ENCODE measurements at places on chromosomes 4 and X. TPM values are rescaled to one million over a fixed set of nuclear protein-coding genes. Genes with fewer than 3 reads are reported as not detected.

DOK7 gene
- total RNA-seq, result not detected

DNA sequence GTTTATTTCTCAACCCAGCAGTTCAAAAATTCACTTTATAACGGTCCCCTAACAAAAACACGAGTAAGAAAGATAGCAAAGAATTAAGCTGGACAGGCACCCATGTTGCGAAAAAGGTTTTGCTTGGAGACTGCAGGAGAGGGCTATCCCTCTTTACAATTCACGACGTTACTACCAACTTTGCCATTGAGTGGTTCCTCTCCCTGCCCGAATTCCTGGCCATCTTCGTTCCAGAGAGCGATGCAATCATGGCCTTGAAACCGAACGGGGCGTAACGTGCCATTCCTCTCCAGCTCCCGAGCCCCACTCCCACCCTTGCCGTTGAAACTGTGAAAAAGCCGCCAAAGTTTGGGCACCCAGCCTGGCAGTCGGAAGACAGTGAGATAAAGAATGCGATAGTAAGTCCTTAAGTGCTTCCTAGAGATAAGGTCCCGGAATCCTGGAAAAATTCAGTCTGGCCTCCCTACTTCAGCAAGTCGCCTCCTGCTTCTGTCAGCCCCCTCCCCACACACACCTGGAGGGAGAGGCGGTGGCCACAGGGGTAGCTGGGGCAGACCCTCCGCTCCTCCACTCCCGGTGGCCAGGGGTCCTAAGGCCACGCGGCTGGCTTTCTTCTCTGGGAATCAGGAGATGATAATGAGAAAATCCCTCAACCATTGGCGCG lies 65.2 kb downstream of the FBXO8 start:
- DNase-seq, result peak; percentile 19

GRCh38 chr4:26192899-26193869 lies 127.6 kb upstream of the RBPJ start:
- DNase-seq, result peak; percentile 29

DNA sequence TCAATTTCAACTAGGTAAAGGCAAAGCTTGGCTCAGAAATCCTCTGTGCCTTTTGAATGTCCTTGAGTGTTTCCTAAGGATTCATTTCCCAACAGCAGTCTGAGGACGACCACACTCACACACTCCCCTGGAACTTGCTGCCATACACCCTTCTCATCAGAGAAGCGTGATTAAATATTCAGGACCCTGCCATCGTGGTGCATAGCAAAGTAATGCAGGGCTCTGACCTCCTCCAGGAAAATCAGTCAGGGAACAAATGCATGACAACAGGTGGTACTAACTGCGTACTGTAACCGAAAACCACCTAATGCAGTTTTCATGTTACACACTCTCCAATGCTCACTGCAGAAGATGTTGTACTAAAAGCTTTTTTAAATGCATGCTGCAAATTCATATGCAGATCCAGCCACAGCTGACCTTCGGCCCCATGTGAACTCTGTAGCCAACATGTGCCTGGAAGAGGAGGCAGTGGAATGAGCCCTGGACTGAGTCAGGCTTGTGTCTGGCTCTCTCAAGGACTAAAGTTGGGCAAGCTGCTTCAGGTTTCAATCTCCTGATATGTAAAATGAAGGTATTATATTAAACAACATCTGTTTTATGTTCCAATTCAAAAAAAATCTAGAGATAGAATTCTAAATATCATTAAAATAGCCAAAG lies 238.3 kb downstream of the KCNIP4 start:
- DNase-seq, result no peak

DNA sequence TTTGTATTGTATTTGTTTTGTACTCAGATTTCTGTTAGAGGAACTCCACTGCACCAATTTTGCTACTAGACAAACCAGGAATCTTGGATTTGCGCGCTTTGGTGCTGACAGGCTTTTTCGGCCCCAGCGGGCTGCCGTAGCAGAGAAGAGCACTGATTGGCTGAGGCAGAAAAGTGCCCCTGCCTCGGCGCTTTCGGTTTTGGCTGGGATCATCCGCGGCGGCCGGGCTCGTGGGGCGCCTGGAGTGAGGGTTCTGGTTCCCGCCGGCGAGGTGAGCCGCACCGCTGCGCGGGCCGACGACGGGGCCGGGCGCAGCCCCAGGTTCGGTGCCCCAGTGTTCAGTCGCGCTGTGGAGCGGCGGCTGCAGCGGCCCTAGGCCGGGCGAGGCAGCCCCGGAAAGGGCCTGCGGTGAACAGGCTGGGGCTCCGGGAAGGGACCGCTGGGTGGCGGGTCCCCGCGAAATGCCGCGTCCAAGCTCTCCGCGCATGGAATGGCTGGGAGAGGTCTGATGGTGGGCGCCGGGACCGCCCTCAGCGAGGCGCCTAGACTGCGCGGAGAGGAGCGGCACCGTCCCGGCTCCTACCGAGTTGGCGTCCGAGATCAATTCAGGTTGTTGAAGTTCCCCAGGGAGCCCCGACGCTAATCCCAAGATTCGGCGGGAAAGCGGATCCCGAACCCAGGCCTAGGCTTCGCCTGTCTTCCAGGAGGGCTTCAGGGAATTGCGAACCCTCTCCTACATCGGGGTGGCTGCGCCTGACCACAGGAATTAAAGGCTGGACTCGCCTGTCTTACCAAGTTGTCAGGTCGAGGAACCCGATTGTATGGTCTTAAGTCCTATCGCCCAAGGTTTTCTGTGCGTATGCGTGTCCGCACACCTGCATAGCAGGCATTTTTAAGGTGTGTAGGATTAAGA lies at the start of gene LSM6:
Gene LSM6, plus strand, starts transcription at position 178 of the 913 bp plus-strand sequence. CDS start 7,204 bp downstream, outside the sequence.
- DNase-seq, result peak; percentile 93

GRIA3 gene
- 36.0 TPM for total RNA-seq

GRCh38 chr4:77126809-77127208 lies 30.2 kb upstream of the CCNG2 start:
- DNase-seq, result no peak

RHOXF2B gene
- not detected for total RNA-seq

DMP1 gene
- not detected for total RNA-seq

PARM1 gene
- not detected for total RNA-seq
